ENCODE measurements at places on chromosomes 16 and 17.

DNA sequence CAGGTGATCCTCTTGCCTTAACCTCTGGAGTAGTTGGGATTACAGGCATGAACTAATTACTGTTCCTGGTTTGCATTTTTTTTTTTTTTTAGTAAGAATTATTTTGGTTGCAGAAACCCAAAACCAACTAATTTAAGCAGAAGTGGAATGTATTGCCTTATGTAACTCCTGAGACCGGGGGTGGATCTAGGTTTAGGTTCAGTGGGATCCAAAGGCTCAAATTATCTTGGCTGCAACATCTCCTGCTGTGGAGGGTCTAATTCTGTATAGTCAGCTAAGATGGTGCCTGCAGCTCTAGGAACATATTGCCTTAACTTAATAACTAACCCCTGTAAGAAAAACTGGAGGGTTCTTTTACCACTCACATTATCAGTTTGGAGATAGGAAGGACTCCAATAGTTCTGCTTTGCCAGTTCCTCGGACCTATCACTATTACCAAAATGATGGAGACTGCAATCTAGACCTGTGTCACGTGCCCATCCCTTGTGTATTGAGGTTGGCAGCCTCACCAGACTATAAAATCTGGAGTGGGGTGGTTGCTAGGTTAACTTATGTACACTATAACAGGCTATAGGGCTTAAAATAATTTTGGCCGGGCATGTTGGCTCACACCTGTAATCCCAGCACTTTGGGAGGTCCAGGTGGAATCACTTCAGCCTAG, 8.5 kb downstream of the SNTB2 start:
- no peak for DNase-seq

DNA sequence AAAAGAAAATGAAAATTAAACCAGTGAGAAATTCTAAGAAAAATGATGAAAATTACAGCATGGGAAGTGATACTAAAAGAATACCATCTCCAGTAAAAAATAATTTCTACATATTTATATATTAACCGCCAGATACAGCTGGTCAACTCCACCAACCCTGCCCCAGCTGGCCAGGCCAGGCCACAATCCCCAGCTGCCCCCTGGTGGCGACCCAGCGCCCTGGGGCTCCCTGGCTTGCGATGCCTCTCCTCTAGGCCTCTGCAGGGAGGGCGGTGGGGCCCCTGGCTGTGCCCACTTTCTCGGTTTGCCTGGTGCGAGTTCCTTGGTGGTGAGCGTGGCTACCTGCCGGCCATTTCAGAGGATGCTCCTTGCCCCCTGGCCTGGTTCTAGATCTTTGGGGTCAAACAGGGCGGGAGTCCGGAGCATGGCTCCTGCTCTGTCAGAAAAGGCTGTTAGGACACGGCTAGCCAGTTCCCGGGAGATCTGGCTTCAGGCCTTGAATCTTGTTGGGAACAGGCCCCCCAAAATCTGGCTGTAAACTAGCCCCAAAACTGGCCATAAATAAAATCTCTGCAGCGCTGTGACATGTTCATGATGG, 14.5 kb downstream of the GLIS2 start:
- DNase-seq: peak; percentile 72

DNA sequence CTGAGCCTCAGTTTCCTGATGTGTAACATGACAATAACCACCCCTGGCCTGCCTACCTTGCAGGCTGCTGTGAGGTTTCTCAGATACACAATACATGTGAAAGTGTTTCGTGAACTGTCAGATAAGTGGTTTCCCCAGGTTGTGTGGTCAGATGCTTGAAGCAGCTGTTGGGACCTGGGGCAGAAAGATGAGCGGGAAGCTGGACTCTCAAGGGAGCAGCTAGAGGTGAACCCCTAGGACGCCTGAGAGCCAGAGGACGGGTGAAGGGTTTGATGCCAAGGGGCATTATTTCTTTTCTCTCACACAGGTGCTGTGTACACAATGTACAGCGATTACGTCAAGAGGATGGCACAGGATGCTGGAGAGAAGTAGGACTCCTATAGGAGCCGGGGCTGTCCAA, 2.3 kb downstream of the HIGD1B start:
- DNase-seq: no peak

DNA sequence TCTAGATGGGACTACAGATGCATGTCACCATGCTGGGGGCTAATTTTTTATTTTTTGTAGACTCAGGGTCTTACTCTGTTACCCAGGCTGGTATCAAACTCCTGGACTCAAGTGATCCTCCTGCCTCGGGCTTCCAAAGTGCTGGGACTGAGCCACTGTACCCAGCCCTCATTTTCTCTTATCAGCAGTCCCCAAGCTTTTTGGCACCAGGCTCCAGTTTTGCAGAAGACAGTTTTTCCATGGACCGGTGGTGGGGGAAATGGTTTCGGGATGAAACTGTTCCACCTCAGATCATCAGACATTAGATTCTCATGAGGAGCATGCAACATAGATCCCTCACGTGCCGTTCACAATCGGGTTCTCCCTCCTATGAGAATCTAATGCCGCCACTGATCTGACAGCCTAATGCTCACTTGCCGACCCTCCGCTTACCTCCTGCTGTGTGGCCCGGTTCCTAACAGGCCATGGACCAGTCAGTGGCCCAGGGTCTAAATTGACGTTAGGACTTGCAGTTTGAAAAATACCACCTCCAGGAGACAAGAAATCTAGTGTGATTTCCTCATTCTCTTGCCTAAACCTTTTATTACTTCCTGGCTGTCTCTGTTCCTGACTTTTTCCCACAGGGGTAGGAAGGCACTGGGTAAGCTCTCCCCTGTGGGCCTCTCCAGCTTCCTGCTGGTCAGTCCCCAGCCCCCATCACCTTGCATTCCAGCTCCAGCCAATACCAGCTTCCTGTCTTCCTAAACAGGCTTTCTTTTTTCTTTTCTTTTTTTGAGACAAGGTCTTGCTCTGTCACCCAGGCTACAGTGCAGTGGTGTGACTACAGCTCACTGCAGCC, 9.3 kb upstream of the CNP start:
- no peak for DNase-seq

DNA sequence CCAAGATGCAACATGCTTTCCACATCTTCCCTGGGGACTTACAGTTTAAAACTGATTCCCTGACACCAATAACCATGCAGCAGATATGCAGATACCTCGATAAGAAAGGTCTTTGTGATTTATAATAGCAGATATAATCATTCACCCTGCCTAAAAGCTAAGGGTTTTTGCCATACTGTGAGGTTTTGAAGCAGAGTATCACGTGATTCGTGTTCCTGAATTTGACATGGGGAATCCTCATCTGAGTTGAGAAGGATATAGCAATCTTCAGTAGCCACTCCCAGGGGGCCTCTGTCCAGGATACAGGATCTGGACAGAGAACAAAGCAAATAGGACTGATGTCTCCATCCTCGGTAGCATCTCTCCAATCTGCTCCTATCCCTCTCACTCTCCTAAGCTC, 79.1 kb upstream of the SDK2 start:
- no peak for DNase-seq

DNA sequence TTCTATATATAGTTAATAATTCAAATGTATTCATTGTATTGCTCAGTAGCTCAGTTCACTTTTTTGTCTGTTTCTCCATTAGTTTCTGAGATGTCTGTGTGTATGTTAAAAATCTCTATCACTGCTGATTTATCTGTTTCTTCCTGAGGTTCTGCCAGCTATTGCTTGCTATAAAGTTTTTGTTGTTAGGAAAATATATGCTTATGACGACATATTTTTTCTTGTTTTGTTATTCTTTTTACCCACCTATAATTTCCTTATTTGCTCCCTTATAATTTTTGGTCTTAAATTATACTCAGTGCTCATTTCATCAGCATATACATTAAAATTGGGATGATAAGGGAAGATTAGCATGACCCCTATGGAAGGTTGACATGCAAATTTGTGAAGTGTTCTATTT, 200.6 kb downstream of the GSG1L start:
- DNase-seq: no peak

DNA sequence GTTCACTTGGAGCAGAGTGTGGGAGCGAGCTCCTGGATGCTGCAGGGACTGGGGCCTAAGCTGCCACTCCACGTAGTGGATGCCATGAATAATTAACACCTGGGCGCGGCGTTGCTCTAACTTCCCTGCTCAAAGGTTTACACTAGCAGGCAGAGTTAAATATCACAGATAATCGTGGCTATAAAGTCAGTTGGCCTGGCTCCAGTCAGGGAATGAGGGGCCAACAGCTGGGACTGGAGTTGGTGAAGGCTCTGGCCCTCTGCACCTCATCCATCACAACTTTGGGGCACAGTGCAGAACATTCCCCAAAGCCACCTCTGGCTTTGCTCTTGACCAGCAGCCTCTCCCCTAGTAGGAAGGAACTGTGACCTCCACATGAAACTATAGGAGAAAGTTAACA, 10.9 kb downstream of the HOXB4 start:
- no peak for DNase-seq

DNA sequence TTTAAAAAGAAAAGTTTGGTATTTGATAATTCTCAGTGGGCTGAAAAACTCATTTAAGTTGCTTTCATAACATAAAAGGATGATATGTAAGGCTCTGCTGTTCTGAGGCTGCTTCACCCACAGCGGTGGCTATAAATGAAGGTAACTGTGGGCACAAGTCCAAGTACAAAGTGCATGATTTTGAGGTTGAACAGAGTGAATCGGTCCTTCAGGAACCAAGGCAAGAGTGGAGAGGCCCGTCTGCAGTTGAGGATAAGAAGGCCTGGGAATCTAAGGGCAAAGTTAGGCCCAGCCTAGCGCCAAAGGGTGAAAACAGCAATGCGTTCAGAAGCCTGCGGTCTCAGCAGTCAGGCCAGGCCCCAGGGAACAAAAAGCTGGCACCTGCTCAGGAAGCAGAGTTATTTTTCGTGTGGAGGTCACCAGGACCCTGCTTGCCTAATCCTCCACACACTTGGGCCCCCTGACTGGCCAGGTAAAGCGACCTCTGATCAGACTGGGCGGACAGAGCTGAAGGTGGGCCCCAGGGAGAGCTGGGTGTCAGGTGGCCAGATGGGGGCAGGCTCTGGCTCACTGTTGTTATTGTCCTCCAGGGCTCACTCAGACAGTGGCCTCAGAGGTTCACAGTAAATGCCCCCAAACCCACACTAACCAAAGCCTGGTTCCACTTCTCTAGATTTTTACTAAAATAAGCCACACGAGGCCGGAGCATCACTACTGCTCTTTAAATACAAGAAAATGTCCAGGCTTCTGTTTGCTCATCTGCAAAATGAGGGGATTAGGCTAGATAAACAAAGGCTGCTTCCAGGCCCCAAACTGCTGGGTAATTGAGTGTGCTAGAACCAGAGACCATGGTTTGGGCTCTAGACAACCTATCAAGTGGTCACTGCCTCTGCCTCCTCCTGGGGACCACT, 46.5 kb downstream of the TEX2 start:
- DNase-seq: no peak
